ENCODE measurements at places on chromosomes 16 and 17. TPM values are rescaled to one million over a fixed set of nuclear protein-coding genes. Genes with fewer than 3 reads are reported as not detected.
A peak's percentile ranks its signal among the peaks of the same experiment; 100 is the strongest.

- DNase-seq: no peak
Measured at GRCh38 chr17:29386760-29387159, 3.4 kb upstream of the TAOK1 start.

DNA sequence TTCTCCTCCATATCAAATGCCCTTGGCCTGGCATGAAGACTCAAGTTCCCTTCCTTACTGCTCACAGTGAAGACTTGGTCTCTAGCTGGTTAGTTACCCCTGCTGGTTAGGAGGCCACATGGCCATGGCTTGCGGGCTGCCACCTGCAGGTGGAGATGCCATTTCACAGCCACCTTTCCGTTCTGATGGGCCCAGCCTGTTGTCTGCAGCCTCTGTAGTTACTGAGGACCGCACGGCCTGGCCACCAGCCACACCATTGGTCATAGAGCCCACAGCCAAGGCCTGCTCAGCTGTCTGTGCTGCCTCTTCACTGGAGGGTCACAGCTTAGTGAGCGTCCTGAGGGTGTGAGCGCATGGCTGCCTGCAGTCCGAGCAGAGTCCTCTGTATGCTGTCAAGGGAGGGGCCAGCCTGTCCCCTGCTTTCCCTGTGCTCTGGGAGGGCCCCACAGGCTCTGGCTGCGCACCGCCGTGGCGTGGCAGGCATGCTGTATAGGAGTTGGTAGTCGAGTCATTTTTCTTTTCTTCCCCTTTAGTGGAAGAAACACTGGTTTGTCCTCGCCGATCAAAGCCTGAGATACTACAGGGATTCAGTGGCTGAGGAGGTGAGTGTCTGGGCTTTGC is 59.2 kb downstream of the PLD6 start:
- DNase-seq: no peak

- DNase-seq: no peak
Measured at GRCh38 chr16:23962001-23962400, 126.2 kb downstream of the PRKCB start.

GRCh38 chr17:30393491-30393890 is 14.8 kb downstream of the CPD start:
- DNase-seq: no peak

GRCh38 chr16:2152695-2153506 is 2.7 kb upstream of the TRAF7 start:
- DNase-seq: peak; percentile 40

DNA sequence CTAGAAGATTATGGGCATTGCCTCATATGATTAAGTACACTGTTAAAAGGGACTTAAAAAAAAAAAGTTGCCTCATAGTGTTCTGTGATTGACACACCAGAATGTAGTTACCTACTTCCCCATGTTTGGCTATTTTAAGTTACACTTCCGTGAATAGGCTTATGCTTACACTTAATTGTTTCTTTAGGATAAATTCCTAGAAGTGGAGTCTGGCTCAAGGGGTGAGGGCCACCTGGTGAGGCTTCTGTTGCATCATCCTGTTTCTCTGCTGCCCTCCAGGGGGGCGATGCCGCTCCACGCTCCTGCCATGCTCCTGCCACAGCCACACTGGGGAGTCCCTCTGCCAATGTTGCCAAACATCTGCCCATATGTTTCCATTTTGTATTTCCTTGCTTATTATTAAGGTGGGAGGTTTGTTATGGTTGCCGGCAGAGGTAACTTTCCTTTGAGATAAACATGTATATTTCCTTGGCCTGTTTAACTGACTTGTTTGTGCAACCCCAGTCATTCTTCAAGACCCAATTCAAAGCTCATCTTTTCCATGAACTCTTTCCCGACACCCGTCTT is 73.1 kb downstream of the KSR1 start:
- no peak for DNase-seq

DNA sequence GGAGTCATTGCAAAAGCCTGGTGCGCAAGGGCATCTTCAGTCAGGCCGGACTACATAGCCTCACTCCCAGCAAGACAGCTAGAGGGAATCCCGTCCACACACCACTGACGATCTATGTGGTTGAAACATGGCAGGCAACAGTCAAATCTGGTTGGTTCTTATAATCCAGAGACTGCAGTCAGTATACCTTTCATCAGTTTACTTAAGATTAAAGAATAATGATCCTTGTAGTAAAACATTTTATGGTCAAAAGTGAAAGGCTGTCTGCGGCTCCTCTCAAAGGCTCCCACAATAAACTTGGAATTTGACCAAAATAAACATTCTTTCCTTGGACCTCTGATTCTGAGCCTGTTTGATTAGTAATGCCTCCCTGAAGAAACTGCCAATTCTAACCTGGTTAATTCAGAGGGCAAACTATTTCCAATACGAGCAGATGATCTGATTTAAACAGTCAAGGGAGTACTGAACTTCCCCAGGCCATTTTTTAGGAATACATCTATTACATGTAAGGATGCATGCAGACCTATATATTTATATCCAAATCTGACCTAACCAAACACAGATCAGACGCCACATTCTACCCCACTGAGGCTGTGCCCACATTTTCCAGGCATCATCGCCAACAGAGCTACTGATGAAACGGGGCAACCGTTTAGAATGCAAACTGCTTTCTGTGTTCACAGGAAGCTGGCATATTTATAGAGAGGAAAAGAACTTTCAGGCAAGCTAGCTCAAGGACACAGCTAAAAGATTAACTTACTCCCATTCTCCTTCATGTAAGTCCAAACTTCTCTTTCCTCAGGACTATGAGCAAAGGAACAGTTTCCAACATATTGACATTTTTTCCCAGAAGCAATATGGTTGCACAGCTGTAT is 15.3 kb upstream of the TXNDC11 start:
- DNase-seq: no peak

GRCh38 chr17:17540278-17540906 is 44.2 kb upstream of the RASD1 start:
- DNase-seq: peak; percentile 49

GRCh38 chr17:39666231-39666600 is 1.1 kb downstream of the TCAP start:
- DNase-seq: no peak

- DNase-seq: no peak
Measured at GRCh38 chr16:67277999-67278772, 1.1 kb upstream of the PLEKHG4 start.

DNA sequence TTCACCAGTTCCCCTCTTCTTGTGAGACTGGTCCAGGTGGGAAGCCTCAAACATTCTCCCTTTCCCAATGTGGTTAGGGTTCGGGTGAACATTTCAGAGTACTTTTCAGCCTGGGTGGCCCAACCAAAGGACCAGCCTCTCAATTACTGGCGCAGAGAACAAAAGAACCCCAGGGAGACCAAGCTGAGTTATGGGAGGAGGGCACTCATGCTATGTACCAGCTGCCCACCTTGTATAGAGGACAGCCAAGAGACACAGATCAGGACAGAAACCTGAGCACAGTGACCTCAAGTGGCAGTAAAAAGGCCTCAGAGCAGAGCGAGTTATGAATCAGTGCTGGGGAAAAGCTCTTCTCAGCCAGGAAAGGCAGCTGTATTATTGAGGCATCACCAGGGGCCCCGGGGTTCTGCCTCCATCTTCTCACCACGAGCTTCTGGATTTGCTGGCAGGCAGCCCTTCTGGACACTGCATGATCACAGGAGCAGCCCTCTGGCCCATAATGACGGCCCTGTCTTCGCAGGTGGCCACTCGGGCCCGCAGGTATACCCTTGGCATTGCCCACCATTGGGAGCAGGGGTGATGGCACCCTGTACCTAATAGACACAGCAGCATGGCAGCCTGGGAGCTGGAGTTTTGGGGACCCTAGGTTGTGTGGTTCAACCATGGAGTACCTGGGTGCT is 3.8 kb downstream of the G6PC3 start:
- no peak for DNase-seq

DNA sequence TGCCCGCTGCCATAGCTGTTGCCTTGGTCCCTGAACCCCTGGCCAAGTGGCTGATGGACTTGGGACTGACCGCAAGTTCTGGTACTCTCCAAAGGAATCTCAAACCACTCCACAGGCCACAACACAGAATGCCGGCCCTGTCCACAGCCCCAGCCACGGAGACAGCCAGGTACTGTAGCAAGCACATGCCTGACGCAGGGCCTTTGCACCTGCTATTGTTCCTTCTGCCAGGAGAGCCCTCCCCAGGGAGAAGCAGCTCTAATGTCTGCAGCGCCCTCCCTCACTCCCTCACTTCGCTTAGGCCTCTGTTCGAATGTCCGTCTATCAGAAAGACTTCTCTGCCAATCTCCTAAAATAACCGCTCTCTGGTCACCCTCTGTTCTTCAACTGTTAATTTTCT is 15.4 kb downstream of the RTN4RL1 start:
- no peak for DNase-seq

DNA sequence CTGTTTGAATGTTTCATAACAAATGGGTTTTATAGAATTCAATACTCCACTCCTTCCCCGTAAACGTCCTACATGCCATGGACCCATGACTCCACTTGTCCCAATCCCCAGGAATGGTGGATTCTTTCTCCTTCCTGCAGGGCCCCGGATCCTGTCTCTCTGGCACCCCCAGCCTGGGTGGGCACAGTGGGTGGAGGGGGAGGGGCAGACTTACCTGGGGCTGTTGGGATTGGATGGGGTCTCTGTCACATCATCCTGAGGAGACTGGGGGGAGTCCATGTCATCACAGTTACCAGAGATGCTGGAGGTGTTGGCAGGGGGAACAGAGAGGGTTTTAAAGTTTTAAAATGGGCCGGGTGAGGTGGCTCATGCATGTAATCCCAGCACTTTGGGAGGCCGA is 13.2 kb downstream of the TRPV3 start:
- no peak for DNase-seq

DNA sequence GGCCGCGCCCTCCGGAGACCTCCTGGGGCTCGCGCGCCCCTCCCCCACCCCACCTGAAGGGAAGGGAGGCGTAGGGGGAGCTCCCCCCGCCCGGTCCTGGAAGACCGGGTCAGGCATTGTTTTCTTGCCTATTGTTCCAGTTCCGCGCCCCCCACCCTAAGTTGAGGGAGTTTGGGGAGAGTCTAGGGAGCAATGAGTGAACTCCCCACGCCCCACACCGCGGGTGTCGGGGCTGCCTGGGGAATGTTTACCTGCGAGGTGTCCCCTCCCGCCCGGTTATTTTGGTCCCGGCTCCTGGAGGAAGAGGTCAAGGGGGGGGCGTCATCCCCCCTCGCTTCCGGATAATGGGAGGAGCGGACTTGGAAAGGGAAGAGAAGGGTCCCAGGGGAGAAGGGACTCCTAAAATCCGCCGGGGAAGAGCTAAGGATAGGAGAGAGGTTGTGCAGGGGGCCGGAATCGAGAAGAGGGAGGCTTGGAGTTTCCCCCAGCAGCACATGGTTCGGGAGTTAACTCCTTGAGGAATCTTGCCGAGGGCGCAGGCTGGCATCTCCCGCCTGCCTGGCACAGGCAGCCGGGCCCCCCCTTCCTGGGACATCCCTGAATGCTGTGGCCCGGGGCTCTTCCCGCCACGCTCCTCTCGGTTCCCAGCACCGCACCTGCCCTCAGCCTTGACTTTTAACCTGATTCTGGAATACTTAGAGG is 881 bp downstream of the MLLT6 start:
- peak; percentile 34 for DNase-seq

DNA sequence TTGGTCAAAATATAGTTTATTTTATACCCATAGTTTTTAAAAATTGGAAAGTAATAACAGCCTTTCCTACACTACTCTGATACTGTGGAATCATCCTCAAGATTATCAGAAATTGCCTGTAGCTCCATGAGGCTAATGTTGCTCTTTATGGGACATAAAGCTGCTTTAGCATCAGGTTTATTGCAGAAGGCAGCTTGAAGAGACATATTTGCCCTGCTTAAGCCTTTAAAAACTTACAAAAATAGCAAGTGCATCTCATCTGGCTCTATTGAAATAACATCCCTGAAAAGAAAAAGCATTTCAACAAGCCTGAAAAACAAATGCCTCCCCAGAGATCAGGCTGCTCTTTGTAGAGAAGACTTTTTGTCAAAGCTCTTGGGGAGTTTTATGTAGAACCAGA is 142.9 kb upstream of the MON1B start:
- DNase-seq: no peak

DNA sequence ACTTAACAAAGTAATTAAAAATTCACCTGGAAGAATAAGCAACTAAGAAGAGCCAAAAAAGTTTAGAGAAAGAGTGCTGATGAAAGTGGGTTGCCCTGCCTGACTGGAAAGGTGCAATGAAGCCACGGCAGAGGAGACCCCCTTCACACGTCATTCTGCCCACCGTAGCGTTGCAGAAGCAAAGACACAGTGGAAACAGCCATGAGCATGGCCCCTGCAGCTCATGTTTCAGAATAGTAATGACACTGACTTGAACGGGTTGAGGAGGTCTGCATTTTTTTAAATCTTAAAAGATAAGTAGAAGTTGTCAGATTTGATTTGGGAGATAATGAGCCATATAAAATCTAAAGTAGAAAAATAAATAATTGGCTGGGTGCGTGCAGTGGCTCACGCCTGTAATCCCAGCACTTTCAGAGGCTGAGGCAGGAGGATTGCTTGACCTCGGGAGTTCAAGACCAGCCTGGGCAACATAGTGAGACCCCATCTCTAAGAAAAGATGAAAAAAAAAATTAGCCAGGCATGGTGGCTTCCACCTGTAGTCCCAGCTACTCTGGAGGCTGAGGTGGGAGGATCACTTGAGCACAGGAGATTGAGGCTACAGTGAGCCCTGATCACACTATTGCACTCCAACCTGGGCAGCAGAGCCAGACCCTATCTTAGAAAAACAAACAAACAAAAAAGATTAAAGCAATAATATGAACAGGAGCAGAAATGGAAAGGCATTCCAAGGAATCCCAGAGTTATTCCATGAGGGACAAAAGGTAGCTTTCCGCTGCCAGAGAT is 184.6 kb downstream of the LGALS9B start:
- DNase-seq: no peak

DNA sequence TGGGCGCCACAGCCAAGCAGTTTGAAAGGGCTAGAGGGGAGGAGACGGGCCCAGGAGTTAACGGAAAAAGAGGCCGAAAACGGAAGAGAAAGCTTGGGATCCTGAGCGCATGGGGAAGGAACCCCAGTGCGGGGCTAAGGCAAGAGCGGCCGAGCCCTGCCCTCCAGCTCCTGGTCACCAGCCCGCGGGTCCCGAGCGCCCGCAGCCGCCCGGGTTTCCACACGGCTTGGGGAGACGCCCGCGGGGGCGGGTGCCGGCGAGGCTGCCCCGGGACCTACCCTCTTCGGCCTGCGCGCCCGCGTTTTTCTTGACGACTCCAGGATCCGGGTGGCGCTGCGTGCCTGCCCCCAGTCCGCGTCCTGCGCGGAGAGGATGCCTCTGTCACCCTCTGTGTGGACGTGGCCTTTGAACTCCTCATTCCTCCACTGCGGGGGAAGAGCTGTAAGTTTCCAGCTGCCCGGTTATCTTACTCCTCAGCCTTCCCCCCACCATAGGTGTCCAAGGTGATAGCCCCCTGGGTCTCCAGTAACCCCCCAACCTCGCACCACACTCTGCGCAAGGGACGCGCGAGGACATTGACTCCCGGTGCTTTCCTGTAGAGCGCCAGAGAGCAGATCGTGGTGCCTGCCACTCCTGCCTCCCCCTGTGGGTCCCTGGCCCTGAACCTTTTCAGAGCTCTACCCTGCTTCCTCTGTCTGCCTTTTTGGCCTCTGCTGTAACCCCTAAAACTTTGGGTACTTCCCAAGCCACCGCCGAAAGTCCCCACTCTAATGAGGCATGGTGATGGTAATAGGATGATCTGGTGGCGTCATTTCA is 1.7 kb upstream of the CDH11 start:
- peak; percentile 35 for DNase-seq

PABPN1L gene
- 3.9 TPM for total RNA-seq

CDRT15 gene
- total RNA-seq: not detected

SRL gene
- total RNA-seq: 0.37 TPM

NPEPPS gene
- 234 TPM for total RNA-seq

CYB5B gene
- total RNA-seq: 124 TPM

KRT222 gene
- 1.3 TPM for total RNA-seq

RNF112 gene
- total RNA-seq: 8.6 TPM

CXCL16 gene
- total RNA-seq: not detected
